Dorsolateral prefrontal cortex (tissue), 122 donors: ENCODE measurements at places on chromosomes 1 and 21.

GRCh38 chr21:18991846-18992245 lies 588.3 kb upstream of the TMPRSS15 start:
- no peak for DNase-seq

DNA sequence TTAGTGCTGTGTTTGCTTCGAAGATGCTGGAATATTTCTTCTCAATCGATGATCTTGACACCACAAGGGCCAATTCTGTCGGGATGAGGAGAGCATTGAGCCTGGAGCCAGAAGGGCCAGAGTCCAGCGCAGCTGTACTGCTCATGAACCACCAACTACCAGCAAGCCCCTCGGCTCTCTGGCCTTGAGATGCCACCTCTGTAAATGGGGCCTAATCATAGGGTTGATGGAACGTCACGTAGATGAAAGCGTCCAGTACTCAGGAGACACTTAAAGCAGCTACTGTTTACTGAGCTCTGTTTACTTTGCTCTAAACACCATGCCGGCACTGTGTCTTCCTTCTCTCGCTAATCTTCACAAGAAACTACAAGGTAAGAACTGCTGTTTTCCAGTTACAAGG lies 26.3 kb downstream of the CCDC185 start:
- no peak for DNase-seq

DNA sequence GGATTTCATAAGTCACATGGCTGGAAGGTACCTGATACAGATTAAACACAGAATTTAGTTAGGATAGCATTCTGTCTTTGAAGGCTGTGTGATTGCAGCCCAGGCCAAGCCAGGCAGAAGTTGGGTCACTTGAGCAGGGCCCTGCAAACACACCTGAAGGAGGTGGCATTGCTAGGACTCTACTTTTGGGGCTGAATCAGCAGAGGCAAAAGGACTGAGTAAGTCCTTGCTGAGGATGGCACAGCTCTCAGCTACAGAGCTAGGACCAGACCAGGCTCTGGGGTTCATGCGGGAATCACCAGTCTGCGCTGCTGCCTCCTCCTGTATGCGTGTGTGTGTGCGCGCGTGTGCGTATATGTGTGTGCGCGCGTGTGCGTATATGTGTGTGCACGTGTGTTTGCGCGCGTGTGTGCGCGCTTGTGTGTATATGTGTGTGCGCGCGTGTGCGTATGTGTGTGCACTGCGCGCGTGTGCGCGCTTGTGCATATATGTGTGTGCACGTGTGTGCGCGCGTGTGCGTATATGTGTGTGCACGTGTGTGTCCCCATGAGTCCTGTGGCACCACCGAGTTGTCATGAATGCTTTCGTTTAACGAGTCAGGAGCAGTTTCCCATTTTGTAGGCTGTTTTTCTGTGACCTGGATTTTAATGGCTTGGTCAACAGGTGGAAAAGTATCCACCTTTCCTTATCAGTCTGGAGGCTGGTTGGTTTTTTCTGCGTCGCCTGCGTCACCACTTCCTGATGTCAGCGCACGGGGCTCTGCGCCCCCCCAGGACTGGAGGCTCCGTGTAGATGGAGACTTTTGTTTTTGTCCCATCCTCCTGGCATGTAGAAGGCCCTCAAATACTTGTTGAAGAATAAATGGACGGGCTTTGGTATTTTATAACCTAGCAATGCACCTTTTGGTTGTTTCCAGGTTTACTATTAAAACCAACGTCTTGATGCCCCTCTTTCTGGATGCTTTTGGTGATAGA lies 34.7 kb downstream of the ADARB1 start:
- DNase-seq = no peak

DNA sequence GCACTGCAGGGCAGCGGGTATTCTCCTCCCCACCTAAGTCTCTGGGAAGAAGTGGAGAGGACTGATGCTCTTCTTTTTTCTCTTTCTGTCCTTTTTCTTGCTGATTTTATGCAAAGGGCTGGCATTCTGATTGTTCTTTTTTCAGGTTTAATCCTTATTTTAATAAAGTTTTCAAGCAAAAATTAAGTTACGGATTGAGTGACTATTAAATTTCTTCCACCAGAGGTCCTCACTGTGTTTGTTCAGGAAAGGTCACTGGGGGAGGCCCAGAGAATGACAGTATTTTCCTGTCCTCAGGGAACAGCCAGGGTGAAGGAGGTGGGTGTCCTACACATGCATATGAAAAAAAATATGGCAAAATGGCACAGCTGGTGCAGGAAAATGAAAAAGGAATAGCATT lies 4.4 kb upstream of the ELF3 start:
- no peak for DNase-seq

DNA sequence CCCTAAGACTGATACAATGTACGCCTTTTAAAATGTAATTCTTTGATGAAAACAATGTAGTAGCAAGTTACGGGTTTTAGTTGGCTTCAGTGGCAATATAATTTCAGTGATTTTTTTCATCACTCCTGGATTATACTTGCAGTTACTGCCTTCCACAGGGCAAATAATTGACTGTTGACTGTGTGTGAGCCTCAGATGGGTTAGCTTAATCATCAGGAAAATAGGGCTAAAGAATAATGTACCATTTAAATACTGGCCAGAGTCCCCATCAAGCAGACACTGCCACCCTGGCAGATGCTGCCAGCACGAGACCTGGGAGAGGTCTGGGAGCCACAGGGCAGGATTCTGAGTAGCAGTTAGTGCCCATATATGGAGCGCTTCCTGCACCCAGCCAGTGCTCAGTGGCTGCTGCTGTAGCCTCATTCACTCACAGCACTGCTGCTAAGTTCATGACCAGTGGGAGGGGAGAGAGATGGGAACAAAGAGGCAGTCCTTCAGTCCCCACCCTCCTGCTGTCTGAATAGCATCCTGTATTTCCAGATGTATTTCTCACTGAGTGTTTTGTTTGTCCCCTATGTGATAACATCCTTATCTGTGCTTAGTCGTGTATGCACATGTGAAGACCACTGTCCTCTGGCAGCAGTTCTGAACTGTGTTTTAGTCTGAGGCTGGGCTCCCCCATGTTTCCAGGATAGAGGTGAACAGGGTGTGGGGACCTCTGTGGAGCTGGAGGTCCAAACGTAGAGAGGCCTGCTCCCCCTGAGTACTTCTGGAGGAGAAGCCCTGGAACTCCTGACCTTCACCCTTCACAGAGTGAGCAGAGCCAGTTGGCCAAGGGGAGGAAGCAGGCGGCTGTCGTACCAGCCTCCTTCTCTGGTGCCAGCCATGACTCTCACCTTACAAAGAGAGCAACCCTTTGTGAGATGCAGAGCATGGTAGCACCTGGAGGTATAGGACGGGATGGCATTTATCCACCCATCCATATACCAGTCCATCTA lies 80.4 kb downstream of the ADARB1 start:
- DNase-seq = no peak

DNA sequence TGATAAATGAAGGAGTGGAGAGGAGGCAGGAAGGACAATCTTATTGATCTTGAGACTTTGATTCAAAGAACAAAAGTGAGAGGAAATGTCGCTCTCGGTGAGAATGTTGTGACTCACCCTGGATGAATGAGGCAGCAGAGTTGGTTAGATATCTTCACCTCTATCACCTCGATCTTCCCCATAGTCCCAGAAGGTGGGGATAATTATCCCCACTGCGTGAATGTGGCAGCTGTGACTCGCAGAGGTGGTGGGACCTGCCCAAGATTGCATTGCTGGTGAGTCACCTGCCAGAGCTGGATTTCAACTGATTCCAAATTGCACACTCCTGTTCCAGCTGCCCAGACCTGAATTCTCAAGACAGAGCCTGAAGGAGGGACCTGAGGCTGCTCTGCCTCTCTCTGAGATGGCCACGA lies 105.0 kb downstream of the MATN1 start:
- no peak for DNase-seq

GRCh38 chr1:230415405-230416132 lies 10.6 kb downstream of the PGBD5 start:
- no peak for DNase-seq

GRCh38 chr1:218531936-218532335 lies 186.8 kb downstream of the TGFB2 start:
- DNase-seq = no peak

DNA sequence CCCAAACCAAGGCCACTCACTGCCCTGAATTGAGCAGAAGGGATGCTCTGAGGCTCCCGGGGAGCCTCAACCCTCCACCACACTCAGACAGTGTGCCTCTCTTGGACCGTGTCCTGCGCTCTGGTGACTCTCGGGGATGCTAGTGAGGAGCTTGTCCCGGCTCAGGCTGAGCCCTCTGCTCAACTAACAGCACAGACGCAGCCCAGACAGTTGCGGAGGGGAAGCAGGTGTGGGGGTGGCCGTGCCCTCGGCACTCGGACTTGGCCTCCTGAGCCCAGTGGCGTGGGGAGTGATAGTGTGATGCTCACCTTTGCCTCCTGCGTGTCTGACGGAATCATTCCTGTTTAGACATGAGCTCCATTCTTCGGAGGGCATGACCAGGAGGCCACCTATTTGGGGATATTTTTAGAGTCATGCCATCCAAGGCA lies 15.4 kb upstream of the SLC19A1 start:
- DNase-seq = no peak

DNA sequence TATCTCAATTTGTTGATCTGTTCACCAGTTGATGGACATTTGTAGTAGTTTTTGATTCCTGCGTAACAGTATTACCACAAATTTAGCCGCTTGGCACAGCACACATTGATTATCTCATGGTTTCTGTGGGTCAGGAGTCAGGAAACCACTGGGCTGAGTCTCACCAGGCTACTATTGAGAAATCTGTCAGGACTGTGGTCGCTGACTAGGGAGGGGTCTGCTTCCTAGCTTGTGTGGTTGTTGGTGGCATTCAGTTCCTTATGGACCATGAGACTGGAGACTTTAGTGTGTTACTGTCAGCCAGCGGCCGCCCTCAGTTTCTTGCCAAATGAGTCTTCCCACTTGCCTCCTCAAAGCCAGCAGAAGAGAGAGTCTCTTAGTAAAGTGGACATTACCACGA lies 9.8 kb downstream of the PEX14 start:
- DNase-seq = no peak

DNA sequence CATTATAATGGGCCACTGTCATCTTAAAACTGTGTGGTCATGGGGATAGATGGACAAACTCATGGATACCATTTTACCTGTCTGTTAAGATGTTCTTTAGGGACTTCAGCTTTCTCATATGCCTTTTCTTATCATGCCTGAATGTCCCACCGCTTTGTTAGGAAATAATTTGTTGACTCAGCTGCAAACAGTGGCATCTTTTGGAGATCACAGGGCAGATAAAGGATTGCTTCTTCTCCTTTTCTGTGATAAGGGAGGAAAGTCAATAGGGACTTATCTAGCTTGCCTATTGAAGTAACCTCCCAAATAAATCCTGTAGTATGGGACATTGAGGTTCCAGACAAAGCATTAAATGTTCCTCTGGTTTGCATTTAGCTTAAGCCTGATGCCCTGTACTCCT lies 79.8 kb upstream of the KIAA0040 start:
- no peak for DNase-seq

DNA sequence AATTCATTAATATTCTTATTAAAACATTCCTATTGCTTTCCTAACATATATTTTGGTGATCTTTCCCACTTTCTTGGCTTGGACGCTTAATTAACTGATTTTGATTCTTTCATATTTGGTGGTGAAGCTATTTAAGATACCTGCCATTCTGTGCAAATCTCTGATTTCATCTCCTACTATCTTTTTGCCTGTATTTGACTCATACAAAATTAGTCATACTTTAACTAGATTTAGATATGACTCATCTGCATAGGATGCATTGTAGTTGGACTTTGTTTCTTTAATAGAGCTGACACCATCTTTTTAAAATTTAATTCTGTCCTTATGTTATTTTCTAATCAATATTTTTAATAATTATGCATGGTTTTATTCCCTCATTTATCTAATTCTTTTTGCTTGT lies 93.8 kb upstream of the PLPPR4 start:
- DNase-seq = no peak

- DNase-seq = no peak
Measured at GRCh38 chr1:162367073-162367472, 9.6 kb downstream of the SPATA46 start.

DNA sequence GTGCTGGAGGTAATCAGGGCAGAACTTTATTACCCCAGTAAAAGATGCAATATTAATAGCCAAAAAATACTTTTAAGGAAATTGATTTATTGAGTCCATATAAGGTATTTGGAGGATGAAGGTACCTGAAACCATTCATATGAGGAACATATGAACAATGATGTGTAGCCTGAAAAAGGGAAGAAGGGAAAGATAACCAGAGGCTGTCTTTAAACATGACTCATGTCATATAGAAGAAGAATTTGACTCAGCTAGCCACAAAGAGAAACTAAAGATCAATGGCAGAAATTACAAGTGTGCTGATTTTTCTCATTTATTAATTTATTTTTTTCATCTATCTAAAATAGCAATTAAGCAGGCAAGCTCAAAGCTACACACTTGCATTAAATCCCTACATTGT lies 136.2 kb upstream of the DUSP10 start:
- no peak for DNase-seq

- no peak for DNase-seq
Measured at GRCh38 chr1:31239653-31240241, at the start of gene NKAIN1. NKAIN1 (minus strand) TSS chr1:31239887; CDS start chr1:31239547, 340 bp downstream.

DNA sequence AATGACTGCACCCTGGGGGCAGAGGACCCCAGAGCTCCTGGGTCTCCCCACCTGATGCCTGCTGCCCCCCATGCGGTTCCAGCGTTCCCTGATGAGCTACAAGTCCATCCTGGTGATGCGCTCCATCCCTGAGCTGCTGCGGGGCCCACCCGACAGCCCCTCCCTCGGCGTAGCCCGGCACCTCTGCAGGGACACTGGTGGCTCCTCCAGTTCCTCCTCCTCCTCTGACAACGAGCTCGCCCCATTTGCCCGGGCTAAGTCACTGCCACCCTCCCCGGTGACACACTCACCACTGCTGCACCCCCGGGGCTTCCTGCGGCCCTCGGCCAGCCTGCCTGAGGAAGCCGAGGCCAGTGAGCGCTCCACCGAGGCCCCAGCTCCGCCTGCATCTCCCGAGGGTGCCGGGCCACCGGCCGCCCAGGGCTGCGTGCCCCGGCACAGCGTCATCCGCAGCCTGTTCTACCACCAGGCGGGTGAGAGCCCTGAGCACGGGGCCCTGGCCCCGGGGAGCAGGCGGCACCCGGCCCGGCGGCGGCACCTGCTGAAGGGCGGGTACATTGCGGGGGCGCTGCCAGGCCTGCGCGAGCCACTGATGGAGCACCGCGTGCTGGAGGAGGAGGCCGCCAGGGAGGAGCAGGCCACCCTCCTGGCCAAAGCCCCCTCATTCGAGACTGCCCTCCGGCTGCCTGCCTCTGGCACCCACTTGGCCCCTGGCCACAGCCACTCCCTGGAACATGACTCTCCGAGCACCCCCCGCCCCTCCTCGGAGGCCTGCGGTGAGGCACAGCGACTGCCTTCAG lies 35.5 kb downstream of the TRIM11 start:
- DNase-seq = peak; percentile 27

DNA sequence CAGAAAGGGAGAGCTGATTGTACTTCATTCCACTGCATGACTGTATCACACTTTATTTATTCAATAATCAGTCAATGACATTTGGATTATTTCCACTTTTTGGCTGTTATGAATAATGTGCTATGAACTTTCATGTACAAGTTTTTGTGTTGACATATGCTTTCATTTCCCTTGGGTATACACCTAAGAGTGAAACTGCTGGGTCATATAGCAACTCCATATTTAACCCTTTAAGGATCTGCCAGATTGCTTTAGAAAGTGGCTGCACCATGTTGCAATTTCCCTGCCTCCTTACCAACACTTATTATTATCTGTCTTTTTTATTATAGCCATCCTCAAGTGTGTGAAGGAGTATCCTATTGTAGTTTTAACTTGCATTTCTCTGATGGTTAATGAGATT lies 108.8 kb upstream of the KCNK1 start:
- no peak for DNase-seq

GRCh38 chr1:113459279-113459678 lies 69.0 kb downstream of the MAGI3 start:
- DNase-seq = no peak

GRCh38 chr1:155324717-155325602 lies 4.3 kb downstream of the RUSC1 start:
- peak; percentile 45 for DNase-seq
